IPS-NIHi11 (cell line): ENCODE measurements at places on chromosomes 3 and 15.

DNA sequence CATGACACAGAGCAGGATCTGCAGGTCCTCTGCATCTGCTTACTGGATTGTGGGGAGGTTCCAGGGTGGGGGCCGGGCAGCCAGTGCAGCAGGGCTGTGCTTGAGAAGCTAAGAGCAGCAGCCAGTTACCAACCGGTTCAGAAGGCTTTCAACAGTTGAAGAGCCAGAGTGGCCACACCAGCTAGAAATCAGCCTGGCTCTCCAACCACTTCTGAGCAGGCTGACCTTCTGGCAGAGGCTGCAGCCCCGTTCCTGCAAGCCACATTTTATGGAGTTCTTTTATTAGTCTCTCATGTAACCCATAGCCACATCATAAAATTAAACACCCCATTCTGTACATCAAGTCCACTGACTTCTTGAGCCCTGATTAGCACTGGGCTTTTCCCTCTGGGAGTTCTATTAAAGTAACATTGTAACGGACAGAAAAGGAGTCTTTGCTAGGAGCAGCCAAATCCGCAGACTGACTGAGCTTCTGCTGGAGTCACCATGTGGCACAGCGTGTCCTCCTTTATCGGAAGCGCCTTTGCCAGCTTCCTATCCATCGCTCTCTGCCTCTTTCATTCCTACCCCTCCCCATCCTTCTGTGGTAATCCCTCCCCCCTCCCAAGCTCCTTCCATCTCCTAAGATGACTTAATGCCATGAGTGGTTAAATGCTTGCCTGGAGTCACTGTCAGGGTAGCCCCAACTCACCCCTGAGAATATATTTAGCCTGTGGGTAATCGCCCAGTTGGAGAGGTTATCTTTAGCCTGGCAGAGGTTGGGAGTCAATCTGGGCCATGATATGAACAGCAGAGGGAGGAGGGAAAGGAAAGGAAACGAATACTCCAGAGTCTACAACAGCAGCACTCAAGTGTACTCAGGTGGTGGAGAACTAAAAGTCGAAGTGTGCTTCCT lies 138.5 kb upstream of the HES1 start:
- no peak for DNase-seq

GRCh38 chr15:59406446-59406845 lies 31.5 kb upstream of the FAM81A start:
- no peak for DNase-seq

DNA sequence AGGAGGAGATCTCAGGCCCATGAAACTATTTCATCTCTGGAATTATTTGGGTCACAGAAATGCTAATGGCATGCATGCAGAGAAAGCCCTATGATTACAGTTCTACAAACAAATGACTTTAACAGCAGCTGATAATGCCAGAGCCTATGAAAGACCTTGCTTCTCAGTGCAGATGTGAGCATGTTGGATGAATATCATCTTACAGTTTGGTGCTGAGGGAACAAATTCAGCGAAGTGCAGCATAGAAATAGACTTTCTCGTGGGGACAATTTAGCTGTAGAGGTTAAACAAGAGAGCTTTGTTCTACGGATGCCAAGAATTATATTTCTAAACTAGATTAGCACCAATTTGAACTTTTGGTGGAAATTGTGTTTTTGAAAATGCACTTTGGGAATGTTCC lies 27.7 kb downstream of the PTX3 start:
- no peak for DNase-seq

GRCh38 chr15:38509152-38509551 lies 55.2 kb downstream of the FAM98B start:
- DNase-seq: no peak

- peak; percentile 10 for DNase-seq
These were observed 50.7 kb upstream of the GOLGA6L2 start for GRCh38 chr15:23497710-23498111.

DNA sequence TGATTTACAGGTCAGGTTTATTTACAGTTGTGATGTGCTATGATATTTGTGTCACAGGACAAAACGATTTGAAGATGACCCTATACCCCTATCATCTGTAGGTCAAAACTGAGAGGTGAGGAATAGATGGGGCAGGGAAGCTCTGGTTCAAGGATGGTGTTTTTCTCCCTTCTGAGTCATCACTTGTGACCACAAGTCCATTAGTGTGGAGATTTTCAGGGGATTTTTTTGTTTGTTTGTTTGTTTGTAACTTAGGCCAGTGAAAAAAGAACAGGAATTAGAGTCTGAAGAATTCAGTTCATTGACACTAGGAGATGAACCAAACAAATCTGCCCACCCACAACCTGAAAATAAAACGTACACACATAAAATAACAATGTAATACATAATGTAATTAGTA lies 62.7 kb upstream of the FAM98B start:
- no peak for DNase-seq

- DNase-seq: no peak
These were observed 117.6 kb upstream of the ROBO1 start for GRCh38 chr3:79885407-79885806.

GRCh38 chr3:102536456-102536855 lies 101.6 kb downstream of the ZPLD1 start:
- peak; percentile 39 for DNase-seq

GRCh38 chr3:152019508-152019907 lies 146.1 kb downstream of the SUCNR1 start:
- no peak for DNase-seq

- DNase-seq: no peak
These were observed 222.1 kb upstream of the POU1F1 start for GRCh38 chr3:87498358-87499080.

DNA sequence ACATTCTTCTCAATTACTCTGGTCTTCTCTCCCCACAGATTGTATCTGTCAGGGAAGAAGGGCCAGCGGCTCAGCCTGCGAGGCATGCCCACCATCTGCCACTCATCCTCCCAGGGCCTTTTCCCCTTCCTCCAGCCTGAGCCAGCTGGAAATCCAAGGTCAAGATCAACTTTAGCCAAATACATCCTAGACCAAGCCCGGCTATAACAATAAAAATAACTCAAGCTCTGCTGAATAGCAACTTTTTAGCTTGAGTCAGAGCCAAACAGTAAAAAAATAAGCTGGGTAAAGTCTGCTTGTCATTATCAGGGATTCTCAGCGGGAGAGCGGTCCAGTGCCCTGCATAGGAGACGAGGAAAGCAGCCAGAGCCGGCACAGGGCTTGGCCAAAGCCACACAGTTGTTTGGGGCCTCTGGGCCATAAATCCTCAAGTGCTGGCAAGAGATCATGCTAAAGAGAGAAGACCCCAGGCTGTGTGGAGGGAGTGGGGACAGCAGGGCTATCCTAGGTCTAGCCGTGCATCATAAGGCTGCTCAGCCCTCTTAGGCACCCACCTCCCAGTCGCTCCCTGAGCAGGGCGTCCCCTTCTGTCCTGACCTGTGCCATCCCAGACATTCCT lies 76.2 kb upstream of the HERC1 start:
- DNase-seq: no peak

GRCh38 chr3:146513386-146514051 lies 30.9 kb downstream of the PLSCR1 start:
- DNase-seq: no peak

GRCh38 chr3:110512961-110513360 lies 558.7 kb upstream of the NECTIN3 start:
- DNase-seq: no peak
